ENCODE measurements at places on chromosomes 13 and 19.

- peaks cover 19% of the 10 kb centered on the region for H3K4me1 ChIP-seq
- H3K27ac ChIP-seq, result peak overlapping the region; percentile 73
- no peaks in the 10 kb centered on the region for H3K36me3 ChIP-seq
- DNase-seq, result no peak
- H3K27me3 ChIP-seq, result no peaks in the 10 kb centered on the region
Observed at GRCh38 chr13:113152984-113153809, 5.3 kb upstream of the PROZ start.

DNA sequence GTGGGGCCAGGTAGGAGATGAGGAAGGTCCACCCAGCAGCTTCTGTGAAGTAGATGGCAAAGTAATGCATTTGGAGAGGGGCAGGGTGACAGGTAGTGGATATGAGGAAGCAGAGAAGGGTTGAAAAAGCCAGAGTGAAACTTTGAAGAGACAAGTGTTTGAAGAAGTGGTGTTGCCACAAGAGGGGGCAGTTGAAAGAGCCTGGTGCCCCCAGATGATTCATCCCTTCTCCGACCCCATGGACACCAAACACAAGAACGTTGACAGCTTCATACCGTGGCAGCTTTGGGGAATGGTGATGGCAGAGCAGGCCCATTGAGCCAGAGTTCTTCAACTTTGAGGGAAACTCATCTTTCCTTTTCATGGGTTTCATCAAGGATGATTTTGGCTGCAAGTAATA, 19.9 kb downstream of the IFNL3 start:
- H3K4me3 ChIP-seq, result no peak overlapping the region
- peaks cover 28% of the 10 kb centered on the region for H3K27me3 ChIP-seq
- no peak for DNase-seq
- no peaks in the 10 kb centered on the region for H3K4me1 ChIP-seq

GRCh38 chr13:20001366-20002190, 43.1 kb downstream of the ZMYM2 start:
- no peaks in the 10 kb centered on the region for H3K4me1 ChIP-seq
- H3K27ac ChIP-seq, result no peak overlapping the region
- peaks cover 35% of the 10 kb centered on the region for H3K36me3 ChIP-seq

- H3K4me1 ChIP-seq, result peaks cover 93% of the 10 kb centered on the region
- peak overlapping the region; percentile 10 for H3K4me3 ChIP-seq
- H3K27me3 ChIP-seq, result no peaks in the 10 kb centered on the region
Observed at GRCh38 chr19:38657633-38658222, 10.3 kb downstream of the ACTN4 start.

GRCh38 chr19:16894080-16894479, 5.3 kb downstream of the F2RL3 start:
- DNase-seq, result no peak
- no peak overlapping the region for H3K4me3 ChIP-seq

DNA sequence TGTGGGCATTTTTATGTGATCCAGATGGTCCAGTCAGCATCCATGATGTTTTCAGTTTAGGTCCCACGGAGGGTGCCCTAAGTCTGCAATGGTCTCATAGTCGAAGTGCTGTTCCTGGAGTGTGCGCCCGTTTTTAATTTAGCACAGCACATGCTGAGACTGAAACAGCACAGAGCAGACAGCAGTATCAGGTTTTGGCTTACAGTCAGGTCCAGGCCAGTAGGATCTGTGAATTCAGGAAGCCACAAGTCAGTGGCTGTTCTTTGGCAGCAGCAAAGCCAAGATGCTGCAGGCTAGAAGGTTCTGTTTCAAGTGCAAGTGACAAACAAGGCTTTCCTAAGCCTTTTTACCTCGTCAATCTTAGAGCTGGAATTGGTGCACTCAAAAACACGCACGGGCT, 18.3 kb downstream of the FBXO27 start:
- DNase-seq, result no peak
- no peak overlapping the region for H3K4me3 ChIP-seq
- H3K27me3 ChIP-seq, result no peaks in the 10 kb centered on the region
- no peaks in the 10 kb centered on the region for H3K36me3 ChIP-seq

- H3K4me3 ChIP-seq, result no peak overlapping the region
- no peaks in the 10 kb centered on the region for H3K27me3 ChIP-seq
- no peaks in the 10 kb centered on the region for H3K4me1 ChIP-seq
- H3K36me3 ChIP-seq, result no peaks in the 10 kb centered on the region
Observed at GRCh38 chr13:32883474-32883873, 132.7 kb upstream of the KL start.

GRCh38 chr19:5031231-5032100, 62.6 kb downstream of the KDM4B start:
- H3K36me3 ChIP-seq, result peaks cover 11% of the 10 kb centered on the region
- no peak overlapping the region for H3K27ac ChIP-seq
- H3K27me3 ChIP-seq, result no peaks in the 10 kb centered on the region
- no peak overlapping the region for H3K4me3 ChIP-seq

DNA sequence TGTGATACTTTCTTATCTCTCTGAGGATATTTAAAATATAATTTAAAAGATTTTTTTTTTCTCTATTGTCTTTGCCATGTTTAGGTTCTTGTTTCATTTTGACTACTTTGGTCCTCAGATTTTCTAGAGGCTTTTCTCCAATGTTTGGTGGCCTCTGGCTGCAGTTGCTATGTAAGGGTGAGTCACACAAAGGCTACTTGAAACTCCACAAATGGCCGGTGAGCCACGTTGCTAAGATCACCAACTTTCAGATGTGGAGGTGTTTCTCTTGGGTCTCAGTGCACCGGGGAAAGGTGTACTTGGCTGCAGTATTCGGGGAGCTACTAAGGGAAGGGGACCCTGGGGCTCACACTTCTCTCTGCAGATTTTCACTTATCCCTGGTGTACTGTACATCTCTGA, 248.1 kb downstream of the HS6ST3 start:
- no peaks in the 10 kb centered on the region for H3K36me3 ChIP-seq
- DNase-seq, result no peak
- H3K4me3 ChIP-seq, result no peak overlapping the region
- H3K27ac ChIP-seq, result no peak overlapping the region

DNA sequence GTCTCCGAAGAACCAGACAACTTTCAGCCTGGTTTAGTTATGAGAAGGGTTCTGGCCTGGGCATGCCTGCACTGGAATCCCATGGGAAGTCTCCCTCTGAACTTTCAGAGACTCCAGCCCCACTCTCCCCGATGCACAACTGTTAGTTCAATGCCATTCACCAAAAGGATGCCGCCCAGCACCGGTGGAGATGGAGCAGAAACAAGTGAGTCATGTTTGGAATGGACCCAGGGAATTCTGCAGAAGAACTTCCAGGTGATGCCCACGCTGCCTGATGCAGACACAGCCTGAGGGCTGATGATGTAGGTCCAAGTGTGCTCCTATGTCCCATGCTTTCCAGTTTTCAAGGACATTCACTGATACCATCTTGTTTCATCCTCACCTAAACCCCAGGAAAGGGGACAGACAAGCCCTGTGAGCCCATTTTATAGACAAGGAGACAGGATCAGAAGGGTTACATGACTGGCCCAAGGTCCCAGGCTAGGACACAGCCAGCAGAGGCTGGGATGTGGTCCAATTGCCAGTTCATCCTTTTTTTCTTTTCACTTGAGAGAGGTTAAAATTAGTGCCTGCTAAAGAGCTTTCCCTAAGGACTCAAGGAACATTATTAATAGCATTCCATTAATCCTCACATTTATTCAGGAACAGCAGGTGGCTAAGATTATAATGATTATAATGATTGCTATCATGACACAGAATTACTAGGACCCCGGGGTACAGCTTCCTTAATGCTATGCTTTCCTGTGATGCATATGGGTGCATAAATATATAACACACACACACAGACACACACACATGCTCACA, 39.5 kb downstream of the SIAH3 start:
- no peak overlapping the region for H3K4me3 ChIP-seq
- H3K36me3 ChIP-seq, result no peaks in the 10 kb centered on the region
- DNase-seq, result no peak
- H3K27me3 ChIP-seq, result no peaks in the 10 kb centered on the region
- H3K4me1 ChIP-seq, result no peaks in the 10 kb centered on the region

- no peaks in the 10 kb centered on the region for H3K4me1 ChIP-seq
- no peak overlapping the region for H3K4me3 ChIP-seq
- no peak for DNase-seq
- H3K36me3 ChIP-seq, result no peaks in the 10 kb centered on the region
- no peak overlapping the region for H3K27ac ChIP-seq
Observed at GRCh38 chr13:42807866-42808265, 26.5 kb downstream of the FAM216B start.

DNA sequence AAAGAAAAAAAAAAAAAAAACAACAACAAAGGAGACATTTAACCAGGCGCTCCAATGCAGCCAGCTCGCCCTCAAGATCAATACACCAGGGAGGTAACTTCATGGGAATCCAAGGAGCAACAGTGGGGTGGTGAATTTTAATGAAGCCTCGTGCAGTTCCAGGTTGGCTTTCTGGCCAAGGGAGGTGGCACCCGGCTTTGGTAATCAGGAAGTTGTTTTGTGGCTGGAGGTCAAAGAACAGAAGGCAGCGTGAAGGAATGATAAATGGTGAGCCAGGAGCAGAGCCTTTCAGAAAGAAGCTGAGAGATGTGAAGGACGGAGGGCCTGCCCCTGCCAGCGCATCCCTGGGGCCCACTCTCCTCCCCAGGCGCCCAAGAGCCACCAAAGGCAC, 188.2 kb upstream of the TSC22D1 start:
- no peaks in the 10 kb centered on the region for H3K36me3 ChIP-seq
- peaks cover 17% of the 10 kb centered on the region for H3K4me1 ChIP-seq
- no peak overlapping the region for H3K4me3 ChIP-seq
- H3K27me3 ChIP-seq, result no peaks in the 10 kb centered on the region
- no peak overlapping the region for H3K27ac ChIP-seq

DNA sequence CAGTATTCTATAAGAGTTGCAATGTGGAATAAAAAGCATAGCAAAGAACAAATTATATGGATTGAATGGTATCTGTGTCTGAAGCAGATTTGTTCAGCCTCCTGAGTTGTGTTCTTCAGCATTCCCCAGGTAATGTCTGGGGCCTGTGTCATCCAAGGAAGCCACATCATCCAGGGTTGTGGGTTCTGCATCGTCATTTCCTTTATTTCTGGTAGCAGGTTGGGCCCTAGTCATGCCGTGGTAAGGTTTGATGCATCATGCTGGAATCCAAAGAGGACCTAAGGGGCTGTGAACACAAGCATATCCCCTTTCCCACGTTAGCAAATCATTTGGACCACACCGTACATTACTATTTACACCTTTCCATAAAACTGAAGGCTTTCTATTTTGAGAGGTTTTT, 131.0 kb upstream of the ZNF91 start:
- H3K4me1 ChIP-seq, result no peaks in the 10 kb centered on the region
- H3K27me3 ChIP-seq, result no peaks in the 10 kb centered on the region
- no peak for DNase-seq
- no peaks in the 10 kb centered on the region for H3K36me3 ChIP-seq

DNA sequence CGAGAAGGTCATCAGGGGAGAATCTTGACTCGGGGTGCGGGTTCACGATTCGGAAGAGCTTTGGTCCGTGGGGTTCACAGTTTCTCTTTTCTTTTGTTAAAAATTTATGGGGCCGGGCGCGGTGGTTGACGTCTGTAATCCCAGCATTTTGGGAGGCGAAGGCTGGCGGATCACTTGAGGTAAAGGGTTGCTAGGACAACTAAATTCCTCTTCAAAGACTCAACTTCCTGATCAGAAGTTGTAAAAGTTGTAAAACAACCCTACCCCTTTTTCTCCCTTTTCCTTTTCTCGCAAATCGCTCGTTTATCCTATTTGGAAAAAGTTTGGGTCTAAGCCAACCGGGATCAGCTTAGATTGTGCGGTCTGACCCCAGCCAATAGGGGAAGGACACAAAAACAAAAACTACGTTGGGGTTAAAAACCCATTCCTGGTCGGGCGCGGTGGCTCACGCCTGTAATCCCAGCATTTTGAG, 673 bp downstream of the ZNF486 start:
- peak overlapping the region; percentile 74 for H3K27ac ChIP-seq
- H3K4me1 ChIP-seq, result peaks cover 7% of the 10 kb centered on the region
- DNase-seq, result no peak
- H3K27me3 ChIP-seq, result no peaks in the 10 kb centered on the region
- no peaks in the 10 kb centered on the region for H3K36me3 ChIP-seq

DNA sequence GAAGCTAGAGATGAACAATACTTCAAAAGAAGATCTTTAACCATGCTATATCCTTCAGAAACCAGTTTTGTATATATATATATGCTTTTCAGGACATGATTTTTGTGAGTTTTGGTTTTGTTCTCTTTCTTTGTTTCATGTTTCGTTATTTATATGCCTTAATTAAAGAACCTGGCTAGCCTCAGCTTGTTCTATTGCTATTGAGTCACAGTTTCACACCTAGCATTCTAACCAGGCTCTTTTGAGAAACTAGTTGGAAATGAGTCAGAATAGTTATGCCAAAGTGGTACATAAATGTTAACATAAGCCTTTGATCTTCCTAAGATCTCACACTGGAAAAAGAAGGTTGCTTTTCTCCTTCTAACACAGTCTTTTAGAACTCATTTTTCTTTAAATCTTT, 1925.2 kb downstream of the OLFM4 start:
- no peaks in the 10 kb centered on the region for H3K36me3 ChIP-seq
- no peak overlapping the region for H3K27ac ChIP-seq
- H3K4me1 ChIP-seq, result no peaks in the 10 kb centered on the region
- no peak overlapping the region for H3K4me3 ChIP-seq
- H3K27me3 ChIP-seq, result no peaks in the 10 kb centered on the region

GRCh38 chr19:46221981-46222610, 7.4 kb upstream of the IGFL1 start:
- H3K4me3 ChIP-seq, result no peak overlapping the region
- H3K27ac ChIP-seq, result no peak overlapping the region
- H3K4me1 ChIP-seq, result no peaks in the 10 kb centered on the region
- H3K36me3 ChIP-seq, result no peaks in the 10 kb centered on the region
- H3K27me3 ChIP-seq, result no peaks in the 10 kb centered on the region
- peak; percentile 30 for DNase-seq

DNA sequence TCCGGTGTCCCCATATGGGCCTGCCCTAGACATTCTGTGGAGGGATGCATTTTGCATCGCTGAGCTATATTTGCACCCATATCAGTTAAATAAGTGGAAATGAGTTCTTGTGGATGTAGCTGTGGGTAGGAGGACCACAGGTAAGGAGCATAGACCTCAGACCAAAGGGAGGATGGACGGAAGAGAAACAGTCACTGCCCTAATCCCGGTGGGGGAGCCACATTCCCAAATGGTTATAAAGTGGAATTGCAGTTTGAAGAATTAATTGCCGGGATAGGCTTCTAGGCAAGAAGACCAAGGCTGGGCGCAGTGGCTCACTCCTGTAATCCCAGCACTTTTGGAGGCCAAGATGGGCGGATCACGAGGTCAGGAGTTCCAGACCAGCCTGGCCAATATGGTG, 1.8 kb downstream of the SDHAF1 start:
- peaks cover 40% of the 10 kb centered on the region for H3K4me1 ChIP-seq
- peak overlapping the region; percentile 84 for H3K27ac ChIP-seq
- H3K4me3 ChIP-seq, result no peak overlapping the region

- no peaks in the 10 kb centered on the region for H3K4me1 ChIP-seq
- H3K36me3 ChIP-seq, result no peaks in the 10 kb centered on the region
- DNase-seq, result no peak
- no peak overlapping the region for H3K4me3 ChIP-seq
- no peaks in the 10 kb centered on the region for H3K27me3 ChIP-seq
Observed at GRCh38 chr13:78700121-78700910, 41.4 kb upstream of the OBI1 start.

DNA sequence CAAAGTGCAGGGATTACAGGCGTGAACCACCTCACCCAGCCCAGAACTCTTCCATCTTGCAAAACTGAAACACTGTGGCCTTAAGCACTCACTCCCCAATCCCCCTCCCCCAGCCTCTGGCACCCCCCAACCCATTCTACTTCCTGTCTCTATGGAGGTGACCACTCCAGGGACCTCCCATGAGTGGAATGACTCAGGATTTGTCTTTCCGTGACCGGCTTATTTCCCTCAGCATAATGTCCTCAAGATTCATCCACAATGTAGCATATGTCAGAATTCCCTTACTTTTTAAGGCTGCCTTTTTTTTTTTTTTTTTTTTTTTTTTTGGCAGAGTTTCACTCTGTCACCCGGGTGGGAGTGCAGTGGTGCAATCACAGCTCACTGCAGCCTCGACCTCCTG, 3.6 kb upstream of the F2RL3 start:
- no peaks in the 10 kb centered on the region for H3K4me1 ChIP-seq
- no peak for DNase-seq
- H3K36me3 ChIP-seq, result peaks cover 7% of the 10 kb centered on the region
- H3K27ac ChIP-seq, result no peak overlapping the region
- no peak overlapping the region for H3K4me3 ChIP-seq

Measured in tibial artery (tissue), 4 donors.